ENCODE measurements at places on chromosomes 11 and 22.

GRCh38 chr11:114311946-114312345 is 15.7 kb downstream of the NNMT start:
- no peak for DNase-seq

GRCh38 chr22:37343348-37343747 is 61.0 kb downstream of the CYTH4 start:
- DNase-seq: no peak

GRCh38 chr11:39412117-39412516 is 2047.3 kb downstream of the LRRC4C start:
- no peak for DNase-seq

DNA sequence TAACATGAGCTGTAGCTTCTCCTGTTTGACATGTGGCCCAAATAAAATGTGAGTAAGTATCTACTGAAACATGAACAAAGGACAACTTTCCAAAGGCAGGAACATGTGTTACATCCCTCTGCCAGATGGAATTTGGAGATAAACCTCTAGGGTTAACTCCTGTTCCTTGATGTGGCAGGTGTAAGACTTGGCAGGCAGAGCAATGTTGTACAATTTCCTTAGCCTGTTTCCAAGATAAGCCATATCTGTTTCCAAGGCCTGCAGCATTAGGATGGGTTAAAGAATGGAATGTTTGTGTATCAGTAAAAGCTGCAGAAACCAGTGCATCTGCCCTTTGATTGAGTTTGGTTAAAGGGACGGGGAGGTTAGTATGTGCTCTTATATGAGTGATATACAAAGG is 8.8 kb upstream of the DNAJB13 start:
- no peak for DNase-seq

DNA sequence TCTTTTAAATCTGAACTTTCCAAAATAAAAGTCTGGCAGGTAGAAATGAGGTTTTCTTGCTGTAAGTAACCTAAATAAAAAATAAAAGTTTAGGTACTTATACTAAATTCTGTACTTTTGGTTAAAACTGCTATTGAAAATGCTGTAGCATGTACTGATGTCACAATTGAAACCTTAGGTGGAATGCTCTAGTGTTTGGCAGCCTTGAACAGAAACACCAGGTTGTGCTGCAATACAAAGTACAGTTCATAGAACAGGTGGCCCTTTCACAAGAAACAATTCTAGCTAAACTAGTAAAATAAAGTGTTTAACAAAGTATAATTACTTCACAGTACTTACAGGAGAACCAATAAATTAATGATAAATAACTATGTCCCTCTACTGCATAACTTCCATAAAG is 25.1 kb downstream of the NPAT start:
- DNase-seq: no peak

DNA sequence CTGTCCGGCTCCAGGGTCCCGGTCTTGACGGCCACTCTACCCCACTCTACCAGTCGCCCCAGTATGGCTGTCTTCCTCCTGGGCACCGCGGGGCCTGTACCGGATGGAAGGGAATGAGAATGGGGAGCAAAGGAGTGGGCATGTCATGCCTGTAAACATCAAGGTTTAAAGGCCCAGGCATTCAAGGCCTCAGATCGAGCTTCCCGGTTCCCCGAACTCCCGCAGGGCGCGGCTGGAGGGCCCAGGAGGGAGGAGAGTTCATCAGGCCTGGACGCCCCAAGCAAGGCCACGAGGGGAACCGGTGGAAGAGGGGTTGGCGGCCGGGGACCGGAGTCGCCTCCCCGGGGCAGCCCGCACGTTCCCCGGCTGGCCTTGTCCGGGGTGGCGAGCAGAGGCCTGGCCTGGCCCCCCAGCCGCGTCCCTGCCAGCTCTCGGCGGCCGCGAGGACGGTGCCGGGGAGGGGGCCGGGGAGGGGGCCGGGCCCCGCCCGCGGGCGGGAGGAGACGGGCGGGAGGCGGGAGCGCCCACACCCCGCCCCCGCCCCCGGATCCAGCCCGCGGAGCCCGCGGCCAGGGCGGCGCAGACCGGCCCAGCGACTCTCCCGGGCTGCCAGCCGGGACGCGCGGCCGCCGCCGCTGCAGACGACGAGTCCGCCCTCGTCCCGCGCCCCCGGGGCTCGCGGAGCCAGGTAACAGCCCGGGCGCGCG is at the start of gene CDC42EP1:
Gene CDC42EP1 (plus strand): TSS at position 580 of the 707 bp plus-strand sequence. CDS start 5,870 bp downstream, outside the sequence.
- no peak for DNase-seq

DNA sequence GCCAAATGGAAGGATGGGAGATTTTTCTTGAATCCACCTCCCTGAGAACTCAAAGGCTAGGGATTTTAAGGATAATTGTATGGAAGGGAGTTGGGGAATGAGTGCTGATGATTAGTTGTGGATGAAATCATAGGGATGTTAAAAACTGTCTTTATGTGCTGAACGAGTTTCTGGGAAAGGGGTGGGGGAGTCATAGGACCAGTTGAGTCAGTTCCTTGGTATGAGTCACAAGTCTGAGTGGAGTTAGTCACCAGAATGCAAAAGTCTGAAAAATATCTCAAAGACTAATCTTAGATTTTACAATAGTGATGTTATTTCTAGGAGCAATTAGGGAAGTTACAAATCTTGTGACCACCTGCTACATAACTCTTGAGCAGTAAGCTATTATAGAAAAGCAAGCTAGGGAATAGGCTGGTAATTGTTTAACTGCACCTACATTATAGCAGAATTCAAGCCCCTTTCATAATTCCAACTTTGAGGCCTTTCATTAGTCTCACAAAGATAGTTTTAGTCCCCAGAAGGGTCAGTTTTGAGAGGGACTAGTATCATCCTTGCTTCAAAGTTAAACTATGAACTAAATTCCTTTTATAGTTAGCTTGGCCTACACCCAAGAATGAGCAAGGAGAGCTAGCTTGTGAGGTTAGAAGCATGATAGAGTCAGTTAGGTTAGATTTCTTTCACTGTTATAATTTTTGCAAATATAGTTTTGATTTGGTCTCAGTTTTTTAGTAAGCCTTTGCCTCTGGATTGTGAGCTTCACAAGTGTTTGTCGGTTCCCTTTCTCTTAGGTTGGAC is 668.0 kb downstream of the ETS1 start:
- no peak for DNase-seq

- DNase-seq: no peak
Observed at GRCh38 chr11:29755474-29755873, 261.4 kb downstream of the KCNA4 start.
